Frontal cortex (tissue), 4 donors: ENCODE measurements at places on chromosomes 4 and X. TPM values are rescaled to one million over a fixed set of nuclear protein-coding genes. Genes with fewer than 3 reads are reported as not detected.

- DNase-seq, result no peak
Observed at GRCh38 chr4:66591968-66592367, 921.7 kb upstream of the EPHA5 start.

DNA sequence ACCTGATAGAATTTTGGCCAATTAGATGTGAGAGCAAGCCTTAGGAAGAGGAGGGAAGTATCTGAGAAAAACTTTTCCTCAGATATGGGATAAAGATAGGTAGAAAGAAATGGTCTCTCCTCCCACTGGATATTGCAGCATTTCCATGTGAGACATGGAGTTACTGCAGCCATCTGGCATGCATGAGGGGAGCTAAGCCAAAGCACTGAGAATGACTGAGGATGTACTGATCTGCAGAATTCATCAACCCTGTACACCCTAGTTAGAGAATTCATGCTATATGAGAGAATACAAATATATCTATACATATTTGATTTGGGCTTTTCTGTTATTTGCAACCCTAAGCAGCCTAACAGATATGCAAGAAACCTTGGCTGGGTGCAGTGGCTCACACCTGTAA is 52.5 kb upstream of the RPL34 start:
- DNase-seq, result no peak

DNA sequence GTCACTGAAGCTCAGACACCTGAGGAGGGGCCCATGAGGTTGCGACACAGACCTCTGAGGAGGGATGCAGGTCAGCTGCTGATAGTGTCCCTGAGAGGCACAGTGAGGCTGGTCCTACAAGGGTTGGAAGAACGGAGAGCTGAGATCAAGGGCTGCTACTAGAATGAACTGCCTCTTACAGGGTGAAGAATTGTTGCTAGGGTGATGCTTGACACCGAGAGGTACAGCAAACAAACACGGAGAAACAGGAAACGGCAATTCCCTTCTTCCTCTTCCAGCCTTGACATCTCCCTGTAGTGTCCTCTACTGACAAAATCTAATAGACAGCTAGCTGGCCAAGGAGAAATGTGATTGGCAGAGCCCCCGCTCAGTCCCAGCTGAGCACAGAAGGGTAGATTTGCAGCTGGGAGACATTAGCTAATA is 11.8 kb upstream of the HPGDS start:
- DNase-seq, result no peak

- DNase-seq, result no peak
Observed at GRCh38 chr4:2286904-2287593, 25.1 kb upstream of the MXD4 start.

- DNase-seq, result no peak
Observed at GRCh38 chr4:122500852-122501501, 44.5 kb upstream of the IL2 start.

DNA sequence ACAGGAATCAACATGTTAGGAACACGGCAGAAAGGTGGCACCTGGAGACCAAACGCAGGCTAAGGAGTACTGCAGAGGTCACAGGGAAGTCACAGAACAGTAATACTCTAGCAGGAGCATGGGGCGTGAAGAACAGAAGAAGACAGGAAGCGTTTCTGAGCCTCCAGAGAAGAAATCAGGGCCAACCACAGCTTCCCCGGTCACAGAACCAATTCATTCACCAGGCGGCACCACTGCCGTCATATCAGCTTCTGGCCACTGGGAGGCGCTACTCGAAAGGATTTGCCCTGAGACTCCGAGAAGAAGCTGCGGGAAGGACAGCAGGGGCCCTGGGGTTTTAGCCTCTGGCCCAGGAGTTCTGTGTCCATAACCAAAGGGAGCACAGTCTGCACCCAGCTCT is 78.0 kb upstream of the DRD5 start:
- no peak for DNase-seq

Gene SSX7
- not detected for total RNA-seq
